Heart right ventricle (tissue), 16 donors: ENCODE measurements at places on chromosomes 1 and 21. TPM values are rescaled to one million over a fixed set of nuclear protein-coding genes. Genes with fewer than 3 reads are reported as not detected.

DNA sequence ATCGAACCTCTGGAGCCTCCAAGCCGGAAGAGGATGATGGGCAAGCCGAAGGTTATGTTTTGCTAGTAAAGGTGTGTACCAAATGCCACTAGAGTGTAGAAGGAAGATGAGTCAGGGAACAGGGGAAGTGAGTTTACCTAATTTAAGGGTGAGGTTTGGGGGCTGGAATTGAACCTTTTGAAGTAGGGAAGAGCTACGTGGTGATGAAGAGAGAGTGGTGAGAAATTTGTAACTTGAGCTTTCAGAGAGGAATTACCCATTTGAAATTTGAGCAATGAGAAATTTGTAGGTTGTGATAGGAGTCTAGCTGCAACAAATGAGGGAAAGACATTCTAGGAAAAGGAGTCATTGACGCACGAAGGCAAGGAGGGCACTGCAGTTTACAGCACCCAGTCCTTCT lies 70.0 kb upstream of the TENT5C start:
- no peak for DNase-seq

DNA sequence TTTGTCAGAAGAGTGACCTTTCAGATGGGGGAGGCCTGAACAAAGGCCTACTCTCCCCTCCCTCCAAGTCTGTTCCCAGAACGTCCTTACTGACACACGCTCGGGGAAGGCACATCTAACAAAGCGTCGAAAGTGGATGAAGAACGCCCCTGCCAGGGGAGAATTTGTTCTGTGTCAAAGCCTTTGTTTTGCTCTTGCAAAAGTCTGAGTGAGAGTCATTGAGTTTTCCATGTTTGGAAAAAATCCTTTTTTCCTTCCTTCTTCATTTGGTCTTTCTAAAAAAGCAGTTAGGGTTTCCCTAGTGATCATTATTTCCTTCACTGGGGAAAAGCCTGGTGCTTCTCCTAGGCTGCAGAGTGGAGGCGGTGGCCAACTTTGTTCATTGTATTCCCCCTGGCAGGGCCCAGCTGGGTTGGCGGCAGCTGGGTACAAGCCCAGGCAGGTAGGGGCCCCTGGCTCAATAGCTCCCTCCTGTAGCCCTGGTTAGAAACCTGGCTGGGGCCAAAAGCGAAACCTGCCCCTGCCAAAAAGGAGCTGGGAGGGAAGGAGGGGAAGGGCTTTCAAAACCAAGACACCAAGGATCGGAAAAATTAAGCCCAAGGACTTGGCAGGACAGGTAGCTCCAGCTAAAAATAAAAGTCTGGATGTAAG lies 81.1 kb downstream of the ITPKB start:
- no peak for DNase-seq

- DNase-seq: no peak
These were observed 3.5 kb upstream of the C1orf52 start for GRCh38 chr1:85262985-85263384.

DNA sequence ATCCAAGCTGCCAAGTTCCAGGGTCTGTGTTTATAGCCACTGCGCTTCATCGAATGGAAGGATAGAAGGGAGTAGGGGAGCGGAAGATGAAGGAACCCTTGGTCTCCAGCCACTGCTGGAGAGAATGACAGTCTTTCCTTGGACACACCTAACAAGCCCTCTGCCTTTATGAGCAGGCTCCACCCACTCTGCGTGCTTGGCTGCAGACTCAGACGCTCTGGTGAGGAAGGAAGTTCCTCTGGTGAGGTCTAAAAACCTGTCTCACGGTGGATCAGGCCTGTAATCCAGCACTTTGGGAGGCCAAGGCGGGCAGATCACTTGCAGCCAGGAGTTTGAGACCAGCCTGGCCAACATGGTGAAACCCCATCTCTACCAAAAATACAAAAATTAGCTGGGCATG lies 55.4 kb downstream of the MATN1 start:
- DNase-seq: no peak

DNA sequence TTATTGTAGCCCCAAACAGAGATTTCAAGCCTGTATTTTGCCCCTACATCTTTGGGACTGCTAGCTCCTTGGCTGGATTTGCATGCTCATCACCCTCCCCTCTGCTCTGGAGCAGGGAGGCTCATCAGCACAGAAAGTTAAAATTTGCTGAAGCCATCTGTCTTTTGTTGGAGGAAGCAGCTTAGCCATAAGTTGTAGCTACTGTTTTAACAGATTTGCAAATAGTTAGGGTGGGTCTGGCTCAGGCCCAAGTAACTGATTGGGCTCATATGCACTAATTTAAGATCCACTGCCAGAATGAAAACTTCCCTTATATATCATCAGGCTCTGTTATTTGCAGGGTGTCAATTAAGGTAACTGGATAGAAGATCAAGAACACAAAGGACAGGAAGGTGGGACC lies 307.0 kb downstream of the ZP4 start:
- no peak for DNase-seq

DNA sequence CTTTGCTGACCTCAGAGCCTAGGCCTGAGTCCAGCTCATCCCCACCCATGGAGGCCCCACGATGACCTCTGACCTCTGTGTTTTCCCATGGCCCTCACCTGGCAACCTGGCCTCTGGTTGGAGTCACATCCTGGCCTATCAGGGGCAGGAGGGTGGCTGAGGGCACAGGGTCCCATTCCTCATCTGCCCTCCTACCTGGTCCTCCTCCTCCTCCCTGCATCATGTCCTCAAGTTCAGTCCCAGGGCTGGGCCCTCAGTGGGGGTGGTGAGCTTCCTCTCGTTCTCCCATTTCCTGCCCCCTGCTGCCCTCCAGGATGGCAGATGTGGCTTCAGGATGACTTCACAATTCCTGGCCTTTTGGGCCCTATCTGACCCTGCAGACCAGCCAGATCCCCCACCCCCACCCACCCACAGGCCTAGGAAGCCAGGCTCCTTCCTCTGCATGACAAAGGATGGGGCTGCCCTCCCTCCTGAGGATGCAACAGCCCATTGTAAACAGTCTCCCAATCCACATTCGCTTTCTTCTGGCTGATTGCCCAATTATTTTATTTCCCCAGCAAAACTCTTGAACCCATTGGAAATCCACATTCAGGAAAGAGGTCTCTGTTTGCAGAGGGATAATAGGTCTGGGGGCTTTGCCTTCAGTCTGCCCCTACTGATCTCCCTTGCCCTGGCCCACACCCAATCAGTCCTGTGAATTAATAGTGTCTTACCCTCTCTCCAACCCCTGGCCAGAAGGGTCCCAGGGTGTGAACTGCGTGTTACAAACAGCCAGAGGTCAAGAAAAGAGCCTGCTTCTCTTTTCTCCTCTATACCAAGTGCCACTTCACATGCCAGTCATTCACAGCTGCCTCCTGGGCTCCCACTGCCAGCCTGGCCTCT lies 10.3 kb upstream of the LEFTY1 start:
- no peak for DNase-seq

DNA sequence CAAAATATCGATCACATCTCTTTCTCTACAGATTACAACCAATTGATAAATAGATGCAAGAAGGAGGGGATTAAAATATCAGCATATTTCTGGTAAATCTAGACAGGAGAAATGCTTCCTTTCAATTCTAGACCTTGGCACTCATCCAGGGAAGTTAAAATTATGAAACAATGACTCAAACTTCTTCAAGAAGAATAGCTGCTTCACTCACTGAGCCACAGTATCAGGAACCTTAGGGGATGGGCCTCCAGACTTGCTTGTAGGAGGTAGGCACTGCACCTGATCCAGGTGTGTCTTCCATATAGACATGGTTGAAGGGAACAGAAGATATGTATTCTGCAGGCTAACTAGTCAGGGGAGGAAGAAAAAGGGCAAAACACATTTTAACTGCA lies 9.8 kb downstream of the SLAMF7 start:
- DNase-seq: no peak

DNA sequence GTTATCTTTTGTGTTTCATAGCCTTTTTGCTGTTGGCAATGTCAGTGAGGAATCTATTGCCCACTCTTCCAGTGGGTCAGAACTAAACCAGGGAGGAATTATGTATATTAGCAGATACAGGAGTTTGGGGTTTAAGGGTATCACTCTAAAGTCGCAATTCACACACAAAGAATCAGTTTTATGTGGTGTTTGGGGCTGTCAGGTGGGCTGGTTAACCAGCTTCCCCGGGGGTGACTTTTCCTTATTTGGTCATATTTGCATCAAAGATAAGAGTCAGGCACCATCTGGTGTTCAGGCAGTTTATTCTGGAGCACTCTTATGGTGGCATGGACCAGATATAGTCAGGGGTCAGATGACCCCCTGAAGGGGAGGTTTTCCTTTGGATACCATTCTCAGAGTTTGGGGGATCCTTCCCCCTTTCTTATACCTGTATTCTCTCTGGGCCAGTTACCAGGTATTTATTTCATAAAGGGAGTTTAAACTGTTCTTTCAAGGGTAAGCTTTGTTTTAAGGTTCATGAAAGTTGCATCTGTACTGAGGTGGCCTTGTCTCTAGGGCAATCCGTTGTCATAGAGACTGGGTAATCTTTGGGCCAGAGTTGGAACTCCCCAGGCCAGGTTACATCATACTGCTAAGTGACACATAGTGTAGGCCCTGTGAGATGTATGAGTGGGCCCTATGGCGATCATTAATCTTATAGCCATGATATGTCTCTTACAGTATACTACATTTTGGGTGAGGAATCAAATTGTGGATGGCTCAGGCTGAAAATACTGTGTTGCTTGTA lies 148.2 kb downstream of the RWDD3 start:
- no peak for DNase-seq

Gene SMPDL3B
- total RNA-seq: not detected

Gene CHAF1B
- 0.46 TPM for total RNA-seq

Gene BSND
- total RNA-seq: not detected
